ENCODE measurements at places on chromosomes 5 and 9. TPM values are rescaled to one million over a fixed set of nuclear protein-coding genes. Genes with fewer than 3 reads are reported as not detected.

GRCh38 chr5:38576961-38577684 is 20.7 kb upstream of the LIFR start:
- no peaks in the 10 kb centered on the region for H3K4me1 ChIP-seq
- H3K4me3 ChIP-seq = no peak overlapping the region
- peaks cover 19% of the 10 kb centered on the region for H3K27me3 ChIP-seq
- no peak for DNase-seq

DNA sequence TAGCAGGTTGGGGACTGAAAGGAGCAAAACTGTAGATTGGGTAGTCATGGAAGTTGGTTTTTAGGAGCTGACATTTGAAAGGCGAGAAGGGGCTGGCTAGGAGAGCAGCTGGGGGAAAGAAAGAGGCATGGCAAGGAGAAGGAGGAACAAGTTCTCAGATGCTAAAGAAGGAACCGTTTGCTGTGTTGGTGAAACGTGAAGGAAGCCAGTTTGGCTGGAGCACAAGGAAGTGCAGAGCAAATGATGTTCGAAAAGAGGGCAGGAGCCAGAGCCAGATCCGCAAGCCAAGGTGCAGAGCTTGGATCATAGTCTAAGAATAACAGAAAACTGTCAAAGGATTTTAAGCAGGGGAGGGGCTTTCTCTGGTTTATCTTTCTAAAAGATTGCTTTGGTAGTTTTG is 276.6 kb downstream of the ASTN2 start:
- no peak overlapping the region for H3K4me3 ChIP-seq
- H3K27ac ChIP-seq = no peak overlapping the region
- no peak for DNase-seq
- H3K27me3 ChIP-seq = no peaks in the 10 kb centered on the region
- H3K36me3 ChIP-seq = no peaks in the 10 kb centered on the region
- H3K4me1 ChIP-seq = no peaks in the 10 kb centered on the region

DNA sequence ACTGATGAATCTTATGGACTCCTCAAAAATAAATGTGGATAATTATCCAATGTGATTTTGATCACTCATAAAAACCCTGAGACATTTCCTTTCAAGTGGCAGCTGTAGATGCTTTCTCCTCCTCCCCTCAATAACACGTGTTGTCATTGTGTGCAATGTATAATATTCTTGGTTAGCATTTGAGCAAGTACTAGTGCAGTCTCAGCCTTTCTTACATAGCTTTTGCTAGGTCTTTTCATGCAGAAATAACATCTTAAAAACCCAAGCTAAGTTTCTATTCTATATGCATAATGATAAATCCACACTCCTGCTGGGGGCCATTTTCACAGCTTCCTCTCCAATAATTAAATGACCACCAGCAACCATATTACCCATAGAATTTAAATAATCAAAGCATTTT is 1835.2 kb upstream of the NUDT12 start:
- H3K27me3 ChIP-seq = no peaks in the 10 kb centered on the region
- no peak for DNase-seq
- H3K4me1 ChIP-seq = no peaks in the 10 kb centered on the region

GRCh38 chr9:93122721-93123221 is 11.3 kb downstream of the NINJ1 start:
- H3K4me3 ChIP-seq = no peak overlapping the region
- no peak for DNase-seq
- no peaks in the 10 kb centered on the region for H3K27me3 ChIP-seq
- peaks cover 58% of the 10 kb centered on the region for H3K36me3 ChIP-seq
- peaks cover 40% of the 10 kb centered on the region for H3K4me1 ChIP-seq

F12 gene
- total RNA-seq = 2.7 TPM

TPM2 gene
- 3.6 TPM for total RNA-seq

Measured in activated CD4-positive, alpha-beta T cell treated with anti-CD3 and anti-CD28 coated beads, Interleukin-2, amount 10 ng/mL, durations not matched to agents 24 days and 14 days (primary cell).